H7 (cell line): ENCODE measurements at places on chromosomes 3 and 15. TPM values are rescaled to one million over a fixed set of nuclear protein-coding genes. Genes with fewer than 3 reads are reported as not detected.

NRG4 gene
- 0.48 TPM in 1 of 2 replicates, not detected in the other for total RNA-seq

GRCh38 chr15:99143655-99144610 lies 39.1 kb downstream of the SYNM start:
- DNase-seq: no peak

DNA sequence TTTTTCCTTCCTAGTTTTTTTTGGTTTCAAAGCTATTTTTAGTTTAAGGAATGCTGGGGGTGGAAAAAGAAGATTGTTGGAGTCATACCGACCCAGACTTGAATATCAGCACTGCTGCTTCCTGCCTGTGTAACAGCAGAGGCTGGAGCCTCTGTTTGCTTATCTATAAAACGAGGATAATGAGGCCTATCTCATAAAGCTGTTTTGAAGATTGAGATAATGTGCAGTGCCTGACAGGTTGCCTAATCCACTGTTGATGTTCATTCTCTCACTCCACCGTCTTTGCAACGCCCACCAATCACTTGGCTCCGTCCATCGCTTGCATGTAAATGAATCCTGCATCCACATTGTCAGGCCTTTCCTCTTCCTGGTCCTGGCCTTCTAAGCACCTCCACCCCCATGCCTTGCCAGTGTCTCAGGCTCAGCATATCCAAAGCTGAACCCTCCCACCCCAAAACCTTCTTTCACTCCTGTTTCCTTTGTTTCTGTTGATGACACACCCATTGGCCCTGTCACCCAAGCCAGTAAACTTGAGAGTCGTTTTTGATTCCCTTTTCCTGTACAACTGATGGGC lies 94.9 kb downstream of the MEX3B start:
- peak; percentile 17 for DNase-seq

DNA sequence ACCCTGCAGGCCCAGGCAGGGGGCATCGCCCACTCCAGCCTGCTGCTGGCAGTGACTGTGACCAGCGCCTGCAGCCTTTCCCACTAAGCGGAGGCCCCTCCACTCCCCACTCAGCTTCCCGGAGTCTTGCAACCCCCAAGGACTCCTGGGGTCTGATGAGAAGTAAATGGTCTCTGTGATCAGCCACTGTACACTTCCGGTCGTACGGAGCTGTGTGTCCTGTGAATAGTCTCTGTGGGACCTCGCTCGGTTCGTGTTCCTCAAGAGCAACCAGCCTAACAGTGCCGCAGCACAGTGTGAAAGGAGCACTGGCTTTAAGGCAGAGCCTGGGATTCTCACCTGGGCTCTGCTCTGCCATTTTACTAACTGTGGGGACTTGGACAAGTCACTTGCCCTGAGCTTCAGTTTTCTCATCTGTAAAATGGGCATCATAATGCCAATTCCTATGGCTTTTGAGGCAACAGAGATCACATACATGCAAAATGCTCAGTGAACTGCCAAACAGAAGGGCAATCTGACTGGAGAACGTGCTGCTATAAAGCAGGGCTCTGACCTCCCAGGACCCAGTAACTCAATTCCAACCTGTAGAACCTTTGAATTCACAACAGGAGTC lies 26.7 kb downstream of the TMEM43 start:
- DNase-seq: no peak

DNA sequence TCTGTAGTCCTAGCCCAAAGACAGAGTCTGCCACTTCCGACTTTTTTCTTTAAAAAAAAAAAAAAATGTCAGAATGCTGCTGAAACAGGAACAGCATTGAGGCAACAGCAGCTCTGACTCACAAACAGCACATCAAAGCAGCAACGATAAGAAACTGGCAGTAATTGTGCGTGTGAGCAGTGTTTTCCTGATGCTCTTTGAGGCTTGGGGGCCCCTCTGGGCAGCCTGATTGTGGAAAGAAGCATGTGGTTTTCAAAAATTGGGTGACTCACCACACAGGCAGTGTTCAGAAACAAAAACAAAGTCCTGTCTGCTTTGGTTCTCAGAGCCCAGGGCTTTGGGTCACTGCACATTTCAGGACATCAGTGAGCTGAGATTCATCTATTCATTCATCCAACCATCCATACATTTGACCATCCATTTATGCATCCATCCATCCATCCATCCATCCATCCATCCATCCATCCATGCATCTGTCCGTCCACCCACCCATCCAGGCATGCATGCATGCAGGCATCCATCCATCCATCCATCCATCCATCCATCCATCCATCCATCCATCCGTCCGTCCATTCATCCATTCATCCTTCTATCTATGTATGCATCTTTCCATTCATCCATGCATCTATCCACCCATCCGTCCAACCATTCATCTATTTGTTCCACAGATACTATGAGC lies 308.4 kb downstream of the RPLP1 start:
- no peak for DNase-seq

DNA sequence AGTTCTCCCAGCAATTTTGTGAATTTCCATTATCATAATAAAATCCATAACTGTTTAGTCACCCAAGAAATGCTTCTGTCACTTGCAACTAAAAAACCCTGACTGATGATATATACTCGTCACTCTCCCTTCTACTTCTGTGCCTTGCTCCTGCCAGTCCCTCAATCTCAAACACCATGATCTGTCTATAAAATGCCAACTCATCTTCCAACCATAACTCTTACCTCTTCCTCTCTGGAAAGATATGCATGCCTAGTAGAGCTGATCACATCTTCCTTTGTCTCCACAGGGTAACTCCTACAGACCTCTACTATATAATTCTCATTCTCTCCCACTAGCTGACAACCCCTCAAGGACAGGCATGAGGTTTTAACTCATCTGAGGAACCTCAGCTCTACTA lies 5.2 kb upstream of the VEPH1 start:
- no peak for DNase-seq

DNA sequence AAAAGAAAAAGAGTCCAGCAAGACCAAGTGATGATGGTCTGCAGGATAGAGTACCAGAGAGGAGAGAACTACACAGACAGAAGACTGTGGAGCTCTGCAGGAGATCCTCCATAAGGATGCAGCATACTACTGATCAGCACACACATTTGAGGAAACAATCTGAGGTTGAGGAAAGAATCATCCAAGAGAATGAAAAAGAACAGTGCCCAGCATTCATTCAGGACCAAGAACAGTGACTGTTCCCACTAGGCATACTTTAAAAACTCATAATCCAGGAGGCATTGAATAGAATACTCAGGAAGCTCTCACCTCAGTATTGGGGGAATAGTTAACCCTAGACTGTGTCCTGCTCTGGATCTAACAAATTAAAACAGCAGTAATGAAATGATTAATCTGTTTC lies 54.9 kb downstream of the THSD4 start:
- DNase-seq: no peak

DNA sequence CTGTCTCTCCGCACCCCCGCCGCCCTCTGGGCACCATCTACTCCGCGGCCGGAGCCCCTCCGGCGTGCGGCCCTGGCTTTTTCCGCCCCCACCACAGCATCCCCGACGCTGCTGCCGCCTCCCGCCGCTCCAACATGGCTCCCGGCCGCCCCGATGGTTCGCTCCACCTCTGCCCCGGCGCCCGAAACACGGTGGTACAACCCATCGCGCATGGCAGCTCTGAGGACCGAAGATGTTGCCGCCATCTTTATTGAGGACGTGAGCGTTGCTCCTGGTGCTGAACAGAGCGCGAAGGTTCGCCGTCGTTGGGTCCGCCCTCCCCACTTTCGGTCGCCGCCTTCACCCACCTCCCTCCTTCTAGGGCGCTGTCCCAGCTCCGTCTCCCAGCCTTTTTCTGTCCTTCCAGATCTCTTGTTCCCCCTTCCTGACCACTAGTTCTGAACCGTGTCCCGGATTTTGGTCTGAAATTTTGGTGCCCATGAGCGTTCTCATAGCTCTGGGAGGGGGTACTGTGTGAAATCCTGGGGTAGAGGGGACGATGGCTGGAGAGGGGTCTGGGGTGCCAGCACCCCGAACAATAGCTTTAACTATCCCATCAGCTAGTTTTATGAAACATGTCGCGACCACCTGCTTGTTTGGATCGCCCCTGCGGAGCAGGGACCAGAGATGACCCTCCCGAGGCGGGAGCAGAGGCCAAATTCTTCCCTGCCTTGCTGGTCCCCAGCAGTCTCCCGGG lies at the start of gene CELSR3:
Gene CELSR3, minus strand, starts transcription at position 134 of the 736 bp plus-strand sequence. CDS start 252 bp downstream, outside the sequence.
- peak; percentile 93 for DNase-seq

- no peak for DNase-seq
Measured at GRCh38 chr3:190492129-190492528, 21.8 kb upstream of the IL1RAP start.

- no peak for DNase-seq
Measured at GRCh38 chr15:60708684-60709083, 229.7 kb upstream of the ICE2 start.

DNA sequence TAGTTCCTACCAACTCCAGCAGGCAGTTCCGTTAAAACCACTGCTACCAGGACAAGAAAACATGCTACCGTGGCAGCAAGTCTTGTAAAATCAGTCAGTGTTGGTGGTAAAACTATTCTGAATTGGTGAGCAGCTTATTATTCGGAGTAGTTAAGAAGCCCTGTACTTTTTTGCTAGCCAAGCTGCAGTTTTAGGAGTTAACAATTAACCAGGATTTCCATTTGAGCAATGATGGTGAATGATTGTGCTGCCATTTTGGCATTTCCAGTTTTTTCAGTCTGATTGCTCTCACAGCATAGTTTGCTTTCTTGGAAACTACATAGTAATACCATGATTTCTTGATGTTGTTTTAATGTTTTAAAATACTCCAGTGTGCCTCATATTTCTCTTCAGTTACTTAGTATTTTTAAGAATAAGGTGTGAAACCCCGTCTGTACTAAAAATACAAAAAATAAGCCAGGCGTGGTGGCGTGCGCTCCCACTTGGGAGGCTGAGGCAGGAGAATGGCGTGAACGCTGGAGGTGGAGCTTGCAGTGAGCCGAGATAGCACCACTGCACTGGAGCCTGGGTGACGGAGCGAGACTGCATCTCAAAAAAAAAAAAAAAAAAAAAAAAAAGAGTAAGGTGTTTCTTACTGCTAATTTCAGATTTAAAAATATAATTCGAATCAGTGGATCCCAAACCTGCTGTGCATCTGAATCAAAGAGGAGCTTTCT lies 43.8 kb upstream of the SCAANT1 start:
- DNase-seq: no peak

GRCh38 chr3:190209533-190209932 lies 88.8 kb upstream of the P3H2 start:
- no peak for DNase-seq

DNA sequence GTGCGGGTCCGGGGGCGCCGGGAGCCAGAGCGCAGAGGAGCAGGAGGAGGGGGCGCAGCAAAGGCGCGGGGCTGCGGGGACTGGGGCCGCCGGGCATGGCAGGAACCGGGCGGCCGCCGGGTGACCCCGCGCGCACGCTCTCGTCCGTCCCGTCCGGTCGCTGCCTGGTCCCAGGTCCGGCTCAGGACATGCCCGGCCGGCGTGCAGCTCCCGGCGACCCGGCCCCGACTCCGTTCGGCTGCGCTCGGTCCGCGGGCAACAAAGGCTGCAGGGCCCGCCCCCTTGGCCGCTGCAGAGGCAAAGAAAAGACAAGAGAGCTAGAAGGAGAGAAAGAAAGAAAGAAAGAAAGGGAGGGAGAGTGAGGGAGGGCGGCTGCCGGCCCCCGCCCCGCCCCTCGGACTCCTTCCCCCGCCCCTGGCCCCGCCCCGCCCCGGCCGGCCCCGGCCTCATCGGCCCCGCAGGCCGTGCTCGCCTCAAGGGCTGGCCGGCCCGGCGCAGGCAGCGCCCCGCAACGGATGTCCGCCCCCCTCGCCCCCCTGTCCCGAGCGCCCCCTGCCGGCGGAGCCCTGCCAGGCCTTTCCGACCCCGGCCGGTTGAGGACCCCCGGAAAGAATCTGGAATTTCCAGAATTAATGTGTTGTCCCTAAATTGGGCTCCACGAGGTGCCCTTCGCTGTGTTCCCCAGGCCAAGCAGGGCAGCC lies at the start of gene ADAMTS7:
Gene ADAMTS7, minus strand, starts transcription at position 341 of the 701 bp plus-strand sequence. Its CDS starts 244 bp downstream, at position 97.
- peak; percentile 100 for DNase-seq

CEMIP gene
- total RNA-seq: 0.03 TPM in 1 of 2 replicates, not detected in the other

- DNase-seq: no peak
Measured at GRCh38 chr3:155748611-155749365, 3.9 kb upstream of the PLCH1 start.

DNA sequence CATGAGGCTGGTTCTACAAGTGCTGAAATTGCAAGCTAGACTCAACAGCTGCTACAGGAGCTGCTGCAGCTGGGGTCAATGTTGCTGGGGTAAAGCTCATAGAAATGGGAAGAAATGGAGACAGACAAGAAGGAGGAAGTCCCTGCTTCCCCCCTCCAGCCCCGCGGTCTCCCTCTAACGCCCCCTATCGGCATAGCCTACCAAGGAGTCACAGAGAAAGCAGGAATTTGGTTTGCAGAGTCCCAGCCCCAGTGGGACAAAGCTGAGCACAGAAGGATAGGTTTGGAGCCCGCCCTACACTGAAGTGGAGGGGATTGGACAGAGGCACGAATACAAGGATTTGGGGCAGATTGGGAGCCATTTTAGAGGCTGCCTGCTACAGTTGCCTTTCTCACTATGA lies 176.9 kb upstream of the ANKRD28 start:
- DNase-seq: peak; percentile 62

DNA sequence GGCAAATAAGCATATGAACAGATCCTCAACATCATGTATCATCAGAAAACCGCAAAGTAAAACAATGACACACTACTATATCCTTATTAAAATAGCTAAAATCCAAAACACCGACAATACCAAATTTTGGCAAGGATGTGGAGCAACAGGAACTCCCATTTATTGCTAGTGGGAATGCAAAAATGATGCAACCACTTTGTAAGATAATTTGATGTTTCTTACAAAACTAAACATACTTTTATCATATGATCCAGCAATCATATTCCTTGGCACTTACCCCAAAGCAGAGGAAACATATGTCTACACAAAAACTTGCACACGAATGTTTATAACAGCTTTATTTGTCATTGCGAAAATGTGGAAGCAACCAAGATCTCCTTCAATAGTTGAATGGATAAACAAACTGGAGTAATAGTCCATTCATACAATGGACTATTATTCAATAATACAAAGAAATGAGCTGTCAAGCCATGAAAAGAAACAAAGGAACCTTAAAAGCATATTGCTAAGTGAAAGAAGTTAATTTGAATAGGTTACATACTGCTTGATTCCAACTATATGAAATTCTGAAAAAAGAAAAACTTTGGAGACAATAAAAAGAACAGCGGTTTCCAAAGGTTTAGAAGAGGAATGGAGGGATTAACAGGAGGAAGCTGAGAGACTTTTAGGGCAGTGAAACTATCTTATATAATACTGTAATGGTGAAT lies 172.0 kb downstream of the VPS13C start:
- no peak for DNase-seq

DNA sequence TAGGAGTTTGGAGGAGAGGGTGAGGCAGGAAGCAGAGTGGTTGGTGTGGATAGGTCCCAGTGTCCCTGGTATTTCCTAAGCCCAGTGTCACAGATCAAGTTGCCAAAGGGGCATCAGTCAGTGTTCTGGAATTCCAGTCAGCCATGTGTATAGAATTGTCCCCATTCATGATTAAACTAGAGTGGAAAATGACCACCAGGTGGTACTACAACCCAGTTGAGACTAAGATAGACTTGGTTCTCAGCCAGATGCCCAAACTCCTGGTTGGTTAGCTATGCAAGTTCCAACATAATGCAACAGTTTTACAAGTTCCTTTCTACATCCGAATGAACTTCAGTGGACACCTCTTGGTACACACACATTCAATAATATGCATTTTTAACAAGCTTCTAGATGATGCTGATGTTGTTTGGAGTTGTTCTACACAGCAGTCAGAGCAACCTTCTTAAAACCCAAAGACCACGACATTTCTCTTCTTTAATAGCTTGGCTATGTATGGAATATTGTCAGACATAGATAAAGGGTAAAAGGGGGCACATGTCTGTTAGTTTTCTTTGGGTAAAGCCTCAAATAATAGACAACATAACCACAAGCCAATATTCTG lies 8.4 kb upstream of the ATR start:
- DNase-seq: peak; percentile 41

ADCY5 gene
- total RNA-seq: 2.4 and 5.1 TPM in 2 replicates
